SJSA1 (cell line): ENCODE measurements at places on chromosomes 4 and X. TPM values are rescaled to one million over a fixed set of nuclear protein-coding genes. Genes with fewer than 3 reads are reported as not detected.

GRCh38 chr4:26451597-26451996 is 38.7 kb downstream of the CCKAR start:
- H3K4me3 ChIP-seq: no peak overlapping the region
- no peaks in the 10 kb centered on the region for H3K4me1 ChIP-seq
- no peak overlapping the region for H3K27ac ChIP-seq
- no peaks in the 10 kb centered on the region for H3K36me3 ChIP-seq
- no peak for DNase-seq
- H3K27me3 ChIP-seq: no peaks in the 10 kb centered on the region

Gene ZXDA
- total RNA-seq: 3.8 TPM in 2 replicates

Gene ARMCX4
- total RNA-seq: 3.9 and 5.8 TPM in 2 replicates

GRCh38 chr4:73868206-73869129 is 725 bp upstream of the CXCL1 start:
- no peak overlapping the region for H3K27ac ChIP-seq
- DNase-seq: no peak
- H3K4me1 ChIP-seq: peaks cover 14% of the 10 kb centered on the region
- peaks cover 14% of the 10 kb centered on the region for H3K27me3 ChIP-seq

- no peaks in the 10 kb centered on the region for H3K36me3 ChIP-seq
- H3K4me3 ChIP-seq: no peak overlapping the region
- no peak overlapping the region for H3K27ac ChIP-seq
- no peak for DNase-seq
- no peaks in the 10 kb centered on the region for H3K4me1 ChIP-seq
- no peaks in the 10 kb centered on the region for H3K27me3 ChIP-seq
Measured at GRCh38 chr4:89727238-89727637, 109.7 kb downstream of the SNCA start.

GRCh38 chr4:185682236-185682635 is 129.8 kb downstream of the SORBS2 start:
- H3K36me3 ChIP-seq: 0 out of 2 replicates have a peak, but pooled peaks cover 2% of the 10 kb centered on the region
- no peaks in the 10 kb centered on the region for H3K27me3 ChIP-seq
- DNase-seq: peak; percentile 62
- peak overlapping the region; percentile 31 for H3K27ac ChIP-seq

Gene SPIN2B
- total RNA-seq: 1.0 and 5.3 TPM in 2 replicates

- no peaks in the 10 kb centered on the region for H3K4me1 ChIP-seq
- DNase-seq: no peak
- no peaks in the 10 kb centered on the region for H3K27me3 ChIP-seq
Measured at GRCh38 chr4:189533603-189534002, 407.1 kb upstream of the FRG1 start.
